Iris pigment epithelial cell (primary cell): ENCODE measurements at places on chromosomes 3 and 15.

- DNase-seq = peak; percentile 100
These were observed 96.1 kb upstream of the CHD2 start for GRCh38 chr15:92803852-92804609.

- DNase-seq = peak; percentile 51
These were observed 29.2 kb upstream of the UMPS start for GRCh38 chr3:124700880-124701684.

- peak; percentile 95 for DNase-seq
These were observed 293.7 kb downstream of the ARPP21 start for GRCh38 chr3:35932995-35933394.

DNA sequence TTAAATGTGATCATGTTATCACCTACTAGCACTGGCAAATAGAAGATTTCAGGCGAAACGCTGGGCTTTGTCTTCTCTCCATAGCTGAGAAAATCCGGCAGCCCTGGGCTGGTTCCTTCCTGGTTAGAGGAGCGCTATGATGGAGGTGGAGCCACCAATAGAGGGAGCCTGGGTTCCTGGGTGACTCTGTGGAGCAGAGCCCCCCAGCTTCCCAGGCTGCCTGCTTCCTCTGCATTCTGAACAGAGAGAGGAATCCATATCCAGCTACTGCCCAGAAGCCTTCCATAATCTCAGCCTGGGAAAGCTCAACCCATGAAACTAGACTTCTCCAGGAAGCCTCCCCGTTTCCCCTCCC is 32.6 kb upstream of the IQSEC1 start:
- no peak for DNase-seq

GRCh38 chr3:126926684-126927400 is 56.1 kb upstream of the PLXNA1 start:
- DNase-seq = peak; percentile 92

GRCh38 chr3:141860086-141860669 is 16.3 kb upstream of the ATP1B3 start:
- DNase-seq = no peak

- DNase-seq = no peak
These were observed 165.6 kb downstream of the ABHD5 start for GRCh38 chr3:43856351-43856750.

- DNase-seq = no peak
These were observed 195.2 kb downstream of the EFHB start for GRCh38 chr3:19738846-19739245.

GRCh38 chr3:184954251-184954650 is 142.3 kb downstream of the VPS8 start:
- DNase-seq = no peak

- peak; percentile 85 for DNase-seq
These were observed 53.5 kb downstream of the ZBTB38 start for GRCh38 chr3:141421639-141422319.
